Germinal center (tissue), 1 donor: ENCODE measurements at places on chromosomes 2 and 18.

DNA sequence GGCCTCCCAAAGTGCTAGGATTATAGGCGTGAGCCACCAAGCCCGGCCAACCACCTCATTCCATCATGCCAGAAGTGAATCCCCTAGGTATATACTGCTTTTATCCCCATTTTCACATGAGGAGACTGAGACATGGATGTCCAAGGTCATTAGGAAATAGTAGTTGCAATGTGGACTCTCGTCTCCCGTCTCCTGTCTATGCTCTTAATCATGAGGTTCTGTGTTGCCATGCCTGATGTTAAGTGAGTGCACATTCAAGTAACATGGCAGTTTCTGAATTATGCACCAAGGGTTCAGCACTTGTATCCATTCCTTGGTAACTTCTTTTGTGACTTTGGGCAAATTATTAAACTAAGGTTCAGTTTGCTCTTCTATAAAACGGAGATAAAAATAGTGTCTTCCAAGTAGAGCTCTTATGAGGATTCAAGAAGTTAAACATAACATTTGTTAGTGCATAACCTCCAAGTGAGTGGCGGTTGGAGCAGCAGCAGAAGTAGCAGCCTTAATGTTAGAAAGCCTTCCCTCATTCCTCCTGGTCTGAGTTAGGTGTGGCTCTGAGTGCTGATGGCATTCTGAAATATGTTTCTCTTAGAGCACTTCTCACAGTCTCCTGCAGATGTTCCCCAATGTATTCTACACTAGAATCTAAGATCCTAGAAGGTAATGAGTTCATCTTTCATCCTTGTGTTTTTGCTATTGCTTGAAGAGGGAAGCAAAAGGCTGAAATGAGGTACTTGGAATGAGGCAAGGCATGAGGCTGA lies 21.9 kb downstream of the SOCS6 start:
- DNase-seq = no peak

GRCh38 chr2:68548396-68548795 lies 81.0 kb downstream of the APLF start:
- DNase-seq = no peak

- DNase-seq = no peak
Measured at GRCh38 chr18:14104201-14104600, 28.0 kb downstream of the ZNF519 start.

DNA sequence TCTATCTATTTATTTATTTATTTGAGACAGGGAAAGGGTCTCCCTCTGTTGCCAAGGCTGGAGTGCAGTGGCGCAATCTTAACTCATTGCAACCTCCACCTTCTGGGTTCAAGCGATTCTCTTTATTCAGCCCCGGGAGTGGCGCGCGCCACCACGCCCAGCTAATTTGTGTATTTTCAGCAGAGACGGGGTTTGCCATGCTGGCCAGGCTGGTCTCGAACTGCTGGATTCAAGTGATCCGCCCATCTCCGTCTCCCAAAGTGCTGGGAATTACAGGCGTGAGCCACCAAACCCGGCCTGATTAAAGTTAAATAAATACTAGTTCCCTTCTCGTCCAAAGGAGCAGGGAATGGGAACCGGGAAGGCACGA lies 4.2 kb upstream of the CTDSP1 start:
- no peak for DNase-seq

GRCh38 chr2:66228128-66228547 lies 206.8 kb upstream of the MEIS1 start:
- DNase-seq = no peak

GRCh38 chr2:181857483-181857882 lies 34.0 kb upstream of the ITPRID2 start:
- DNase-seq = no peak

- no peak for DNase-seq
Measured at GRCh38 chr18:64179556-64180080, 30.7 kb upstream of the LINC00305 start.

DNA sequence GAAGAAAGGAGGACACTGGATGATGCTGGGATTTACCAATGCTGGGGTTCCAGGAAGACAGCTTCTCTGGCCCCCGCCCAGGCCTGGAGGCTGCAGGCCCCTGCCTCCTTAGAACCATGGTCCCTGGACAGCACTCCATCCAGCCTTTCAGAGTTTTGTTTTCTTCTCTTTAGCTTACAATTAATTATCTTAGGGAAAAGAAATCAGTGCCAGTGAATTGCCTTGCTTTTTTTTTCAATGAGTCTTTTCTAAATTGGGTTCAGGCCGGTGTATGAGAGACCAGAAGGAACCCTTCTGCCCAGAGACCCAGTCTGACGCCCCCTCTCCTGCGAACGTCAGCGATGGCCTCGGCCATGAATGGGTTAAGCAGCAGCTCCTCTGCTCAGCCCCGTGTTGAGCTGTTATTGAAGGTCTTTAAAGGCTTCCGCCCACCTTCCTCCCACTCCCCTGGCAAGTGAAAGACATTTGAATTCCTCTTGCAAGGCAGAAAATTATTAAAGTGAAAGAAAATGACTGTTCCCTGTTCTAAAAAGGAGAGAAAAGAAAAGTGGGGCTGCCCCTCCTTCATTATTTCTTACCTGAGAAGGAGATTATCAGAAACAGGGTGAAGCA lies 65.7 kb upstream of the CHMP1B start:
- DNase-seq = no peak

GRCh38 chr18:59923539-59924196 lies 23.9 kb downstream of the PMAIP1 start:
- DNase-seq = no peak

DNA sequence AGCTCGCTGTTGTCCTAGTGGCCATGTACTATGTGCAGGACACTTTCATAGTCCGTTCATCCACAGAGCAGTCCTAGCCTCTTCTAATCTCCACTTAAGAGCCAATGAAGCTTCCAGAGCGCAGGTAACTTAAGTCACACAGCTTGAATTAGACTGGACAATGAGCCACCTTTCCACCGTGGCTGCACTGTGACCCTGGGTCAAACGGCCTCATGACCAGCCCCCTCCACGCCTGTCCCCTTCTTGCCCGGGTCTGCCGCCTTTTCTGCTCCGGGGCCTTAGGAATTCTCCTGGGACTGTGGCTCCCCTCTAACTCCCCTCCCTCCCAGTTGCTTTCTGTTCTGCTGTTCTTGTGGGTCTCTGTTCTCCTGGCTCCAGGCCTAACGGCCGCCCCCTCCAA lies 8.4 kb upstream of the PRKCE start:
- no peak for DNase-seq

DNA sequence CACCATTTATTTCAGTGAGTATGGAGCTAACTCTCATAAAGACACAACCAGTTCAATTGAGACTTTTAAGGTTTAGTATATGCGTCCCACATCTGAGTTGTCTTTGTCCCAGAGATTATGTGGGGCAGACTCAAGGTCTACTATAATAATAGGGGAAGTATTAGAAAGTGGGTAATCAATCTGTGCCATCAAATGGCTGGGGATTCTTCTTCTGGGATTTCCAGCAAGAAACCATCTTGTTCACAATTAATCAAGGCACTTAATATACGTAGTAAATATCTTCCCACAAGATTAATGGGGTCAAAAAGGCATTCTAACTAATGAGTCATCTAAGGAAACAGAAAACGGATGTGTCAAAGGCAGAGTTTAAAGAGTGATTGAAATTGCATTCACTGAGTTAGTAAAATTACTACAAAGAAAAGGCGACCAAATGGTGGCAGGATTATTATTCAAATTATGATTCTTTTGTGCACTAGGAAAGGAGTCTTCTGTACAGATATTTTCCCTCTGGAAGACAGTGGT lies 179.8 kb upstream of the REG3G start:
- no peak for DNase-seq

GRCh38 chr2:110770959-110771431 lies 38.6 kb downstream of the ACOXL start:
- DNase-seq = no peak

DNA sequence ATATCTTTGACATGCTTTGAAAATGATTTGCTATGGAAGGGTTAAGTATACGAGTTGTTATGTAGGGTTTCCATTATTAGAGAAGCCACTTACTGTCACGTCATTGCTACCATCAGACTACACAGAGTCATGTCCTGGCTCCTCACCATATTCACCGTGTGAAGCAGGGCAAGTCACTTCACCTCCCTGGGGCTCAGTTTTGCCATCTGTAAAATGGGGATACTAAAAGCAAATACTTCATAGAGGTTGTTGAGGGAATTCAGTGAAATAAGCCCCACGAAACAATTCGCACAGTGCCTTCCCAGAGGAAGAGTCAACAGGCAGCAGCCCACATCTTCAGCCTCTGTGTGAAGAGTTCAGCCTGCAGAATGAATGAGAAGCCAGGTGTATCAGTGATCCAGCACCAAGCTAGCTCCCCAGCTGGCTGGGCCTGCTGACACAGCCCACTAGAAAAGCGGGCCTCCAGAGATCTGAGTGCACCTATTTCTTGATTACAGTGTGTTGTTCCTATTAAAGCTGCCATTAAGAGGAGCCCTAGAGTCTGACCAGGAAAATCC lies 3.4 kb downstream of the DIPK1C start:
- no peak for DNase-seq

GRCh38 chr2:9912468-9912867 lies 39.0 kb upstream of the GRHL1 start:
- DNase-seq = no peak

DNA sequence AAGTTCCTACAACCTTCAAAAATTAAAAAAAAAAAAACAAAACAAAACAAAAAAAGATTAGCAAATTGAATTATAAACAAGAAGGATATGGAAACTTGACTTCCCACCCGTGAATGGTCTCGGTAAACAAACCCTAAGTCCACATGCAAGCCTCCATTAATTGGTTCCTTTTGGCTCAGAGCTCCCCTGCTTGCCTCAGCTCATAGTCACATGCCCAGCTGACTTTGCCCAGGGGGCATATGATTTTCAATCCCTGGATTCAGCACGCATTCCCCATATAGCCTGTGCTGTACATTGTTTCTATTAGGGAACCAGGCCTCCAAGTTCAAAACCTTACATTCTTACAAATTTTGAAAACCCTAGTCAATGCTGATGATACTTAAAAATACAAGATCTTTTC lies 95.0 kb downstream of the PID1 start:
- no peak for DNase-seq

DNA sequence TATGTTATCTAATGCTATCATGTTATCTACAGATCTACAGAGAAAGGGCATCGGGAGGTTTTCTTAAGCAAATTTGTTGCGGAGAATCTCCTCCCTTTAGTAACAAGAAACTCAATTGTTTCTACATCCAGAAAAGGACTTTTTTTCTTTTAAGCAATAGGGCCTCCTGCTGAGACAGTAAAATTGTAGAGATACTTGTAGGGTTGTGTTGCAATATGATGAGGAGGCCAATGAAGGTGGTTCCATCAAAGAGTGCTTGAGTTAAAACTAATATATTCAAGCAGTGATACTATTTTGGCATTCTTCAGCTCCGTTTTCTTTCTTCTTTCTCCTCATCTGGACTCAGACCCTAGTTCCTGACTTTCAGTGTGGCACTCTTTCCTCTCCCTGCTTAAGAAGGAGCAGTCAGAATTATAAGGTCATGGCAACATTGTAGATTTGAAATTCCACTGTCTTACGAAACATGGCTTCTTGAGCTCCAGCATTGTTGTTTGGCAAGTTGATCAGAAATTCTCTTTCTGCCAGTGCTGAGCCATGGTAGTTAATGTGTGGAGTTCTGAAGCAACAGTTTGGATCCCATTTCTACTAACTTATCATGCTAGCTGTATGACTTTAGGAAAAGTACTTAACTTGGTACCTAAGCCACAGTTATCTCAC lies 202.0 kb upstream of the SLC14A2 start:
- DNase-seq = no peak

DNA sequence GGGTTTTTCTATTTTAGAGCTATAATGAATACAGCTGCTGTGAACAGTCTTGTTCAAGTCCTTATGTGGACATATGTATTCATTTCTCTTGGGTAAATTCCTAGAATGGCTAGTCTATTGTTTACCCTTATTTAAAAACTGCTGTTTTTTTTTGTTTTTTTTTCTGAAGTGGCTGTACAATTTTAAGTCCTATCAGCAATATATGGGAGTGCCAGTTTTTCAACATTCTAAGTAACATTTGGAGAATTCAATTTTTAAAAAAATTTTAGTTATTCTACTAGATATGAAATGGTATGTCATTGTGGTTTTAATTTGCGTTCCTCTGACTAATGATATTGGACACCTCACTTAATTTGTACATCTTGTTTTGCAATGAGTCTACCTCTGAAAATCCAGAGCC lies 349.7 kb downstream of the SATB2 start:
- no peak for DNase-seq

GRCh38 chr18:48074929-48075706 lies 144.7 kb upstream of the SMAD2 start:
- no peak for DNase-seq

GRCh38 chr2:145753966-145754365 lies 1234.0 kb upstream of the ZEB2 start:
- no peak for DNase-seq

DNA sequence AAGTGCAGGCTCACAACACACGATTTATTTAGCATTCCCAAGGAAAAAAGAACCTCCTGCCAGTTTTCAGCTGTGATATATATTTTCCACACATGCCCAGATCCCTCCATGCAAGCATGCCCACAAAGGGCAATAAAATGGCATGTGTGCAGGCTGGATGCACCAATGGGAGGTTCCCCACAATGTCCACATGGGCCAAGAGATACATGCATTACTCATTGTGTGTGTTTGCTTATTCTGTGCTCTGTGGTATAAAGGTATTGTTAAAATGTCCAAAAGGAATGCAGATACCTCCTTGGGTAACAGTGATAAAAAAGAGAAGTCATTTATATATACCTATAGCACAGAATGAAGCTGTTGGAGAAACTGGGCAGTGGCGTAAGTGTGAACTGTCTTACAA lies 207.4 kb downstream of the FHOD3 start:
- no peak for DNase-seq

- no peak for DNase-seq
Measured at GRCh38 chr2:21981127-21981526, 857.4 kb downstream of the TDRD15 start.

DNA sequence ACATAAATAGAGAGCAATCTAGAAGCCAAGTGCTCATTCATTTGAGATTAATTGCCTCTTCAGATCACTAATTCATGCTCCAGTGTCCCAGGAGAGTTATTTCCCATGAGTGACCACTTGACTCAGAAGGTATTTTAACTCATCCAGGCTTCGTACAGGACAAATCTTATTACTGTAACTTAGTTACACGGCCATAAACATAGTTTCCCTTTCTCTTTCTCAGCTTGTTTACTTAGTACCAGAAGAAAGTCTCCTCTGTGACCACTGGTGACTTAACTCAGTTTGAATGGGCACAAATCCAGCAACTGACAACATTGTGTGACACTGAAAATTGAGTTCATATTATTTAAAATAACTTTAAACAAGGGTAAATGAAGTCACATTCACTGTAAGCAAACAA lies 25.3 kb downstream of the MMADHC start:
- DNase-seq = no peak

GRCh38 chr2:23538566-23538965 lies 153.6 kb downstream of the KLHL29 start:
- DNase-seq = no peak

GRCh38 chr2:181998041-181998835 lies 12.6 kb downstream of the PPP1R1C start:
- DNase-seq = no peak

DNA sequence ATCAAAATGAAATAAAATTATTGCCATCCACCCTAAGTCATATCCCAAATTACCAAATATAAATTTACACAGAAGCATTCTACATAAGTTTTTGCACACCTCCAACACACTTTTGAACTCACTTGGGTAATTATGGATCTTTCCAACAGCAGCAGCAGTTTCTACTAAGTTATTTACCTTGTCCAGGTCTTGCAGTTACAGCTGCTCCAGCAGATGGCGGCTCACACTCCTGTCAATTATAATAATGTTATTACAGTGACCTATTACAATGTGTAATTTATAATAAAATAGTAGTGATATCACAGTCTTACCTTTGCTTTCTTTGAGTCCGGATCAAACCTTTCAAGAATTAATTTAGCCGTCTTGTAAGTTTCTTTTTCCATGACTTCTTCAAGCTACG lies 37.9 kb downstream of the LNPK start:
- no peak for DNase-seq
